ENCODE measurements at places on chromosomes 1 and 21.

DNA sequence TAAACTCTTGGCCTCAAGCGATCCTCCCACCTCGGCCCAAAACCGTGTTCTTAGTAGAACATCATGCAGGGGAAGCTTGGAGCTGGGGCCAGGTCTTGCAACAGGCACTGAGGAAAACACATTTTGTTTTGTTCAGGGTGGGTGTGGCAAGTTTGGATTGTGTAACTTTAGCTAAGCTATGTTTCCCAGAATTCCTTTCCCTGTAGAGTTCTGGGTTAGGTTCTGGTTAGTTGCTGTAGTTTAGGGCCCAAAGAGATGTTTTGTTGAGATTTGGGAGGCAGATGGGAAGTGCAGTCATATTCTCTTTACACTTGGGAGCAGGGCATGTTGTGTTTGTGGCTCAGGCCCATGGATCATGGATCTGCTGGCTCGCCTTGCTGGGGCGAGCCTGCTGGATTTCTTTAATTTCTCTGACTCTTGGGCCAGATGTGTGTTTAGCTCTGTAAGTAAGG lies 24.0 kb downstream of the PLA2G5 start:
- no peak for ATAC-seq

DNA sequence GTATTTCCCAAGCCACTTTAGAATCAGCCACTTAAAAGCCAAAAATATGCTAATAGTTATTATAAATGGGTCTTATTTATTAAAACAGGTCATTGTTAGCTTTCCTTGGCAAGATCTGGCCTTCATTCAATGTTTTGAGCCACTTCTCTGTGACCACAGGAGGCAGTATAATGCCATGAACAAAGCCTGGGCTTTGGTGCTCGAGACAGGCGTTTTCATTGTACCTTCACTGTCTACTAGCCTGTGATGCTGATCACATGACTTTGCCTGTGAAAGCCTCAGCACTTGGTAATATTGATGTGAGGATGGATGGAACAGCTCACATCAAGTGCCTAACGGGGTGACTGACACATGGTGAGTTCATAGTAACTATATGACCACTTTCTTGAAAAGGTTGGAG lies 217.0 kb downstream of the RWDD3 start:
- no peak for ATAC-seq

GRCh38 chr1:201602413-201603265 lies 63.7 kb downstream of the NAV1 start:
- ATAC-seq, result peak; percentile 60

DNA sequence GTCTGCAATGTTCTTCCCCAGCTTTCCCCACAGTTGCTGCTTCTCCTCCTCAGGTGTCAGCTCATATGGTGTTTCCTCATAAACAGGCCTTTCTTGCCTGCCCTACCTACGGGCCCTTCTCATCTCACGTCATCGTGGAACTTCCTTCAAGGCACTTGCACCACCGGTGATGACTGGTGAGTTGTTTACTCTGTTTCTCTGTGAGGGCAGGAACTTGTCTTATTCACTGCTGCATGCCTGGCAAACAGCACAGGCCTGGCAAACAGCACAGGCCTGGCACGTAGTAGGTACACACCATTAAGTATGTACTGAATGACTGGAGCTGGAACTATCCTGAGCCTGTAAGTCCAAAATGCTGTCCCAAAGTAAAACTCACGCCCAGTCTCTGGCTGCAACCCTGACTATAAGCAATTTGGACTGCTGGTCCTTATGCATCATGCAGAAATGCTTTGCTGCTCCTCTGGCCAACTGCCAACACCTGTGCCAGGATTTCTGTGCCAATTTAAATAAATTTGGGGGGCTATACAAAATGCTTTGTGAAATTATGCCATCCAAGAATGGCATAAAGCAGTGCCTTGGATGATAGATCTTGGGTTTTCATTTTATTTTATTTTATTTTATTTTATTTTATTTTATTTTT lies 25.7 kb downstream of the STK40 start:
- ATAC-seq, result peak; percentile 91

GRCh38 chr1:175174309-175175102 lies 18.1 kb downstream of the KIAA0040 start:
- ATAC-seq, result no peak

DNA sequence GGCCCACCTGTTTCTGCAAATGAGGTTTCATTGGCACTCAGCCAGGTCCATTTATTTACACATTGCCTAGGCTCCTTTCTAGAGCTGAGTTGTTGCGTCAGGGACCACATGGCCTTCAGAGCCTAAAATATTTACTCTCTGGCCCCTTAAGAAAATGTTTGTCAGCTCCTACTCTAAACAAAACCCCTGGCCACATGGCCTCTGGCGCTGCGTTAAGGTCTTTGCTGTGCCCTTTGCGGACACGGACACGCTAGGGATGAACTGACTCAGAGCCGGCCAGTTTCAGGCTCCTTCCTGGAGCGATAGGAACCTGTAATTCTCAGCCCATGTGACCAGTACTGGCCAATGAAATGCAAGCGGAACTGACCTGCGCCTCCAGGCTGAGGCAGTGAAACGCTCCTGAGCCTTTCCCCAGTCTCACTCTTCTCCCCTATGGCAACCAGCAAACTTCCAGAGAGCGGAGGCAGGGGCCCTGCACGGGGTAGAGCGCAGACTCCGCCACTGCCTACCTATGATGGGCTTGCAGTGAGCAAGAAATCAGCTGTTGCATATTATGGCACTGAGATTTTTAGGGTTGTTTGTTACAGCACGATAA lies 160.3 kb downstream of the ETS2 start:
- ATAC-seq, result peak; percentile 30

GRCh38 chr1:59903141-59903754 lies 23.3 kb downstream of the CYP2J2 start:
- ATAC-seq, result no peak

DNA sequence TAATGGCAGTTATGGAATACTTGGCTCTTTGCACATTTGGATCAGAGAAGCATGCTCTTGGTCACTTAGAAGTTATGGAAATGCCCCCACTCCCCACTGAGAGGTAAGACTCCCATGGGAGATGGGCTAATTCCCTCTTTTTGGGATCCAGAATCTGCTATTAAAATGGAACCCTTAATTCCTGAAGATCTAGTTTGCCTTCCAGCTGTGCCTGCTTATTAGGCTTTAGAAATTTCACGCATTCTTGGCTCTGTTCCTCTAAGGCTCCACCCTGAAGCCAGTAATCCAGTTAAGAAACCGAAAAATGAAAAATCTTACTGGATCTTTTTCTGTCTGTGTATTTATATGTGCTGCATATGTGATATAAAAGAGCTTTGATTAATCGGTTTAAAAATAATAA lies 76.7 kb downstream of the USH2A start:
- ATAC-seq, result no peak

GRCh38 chr1:228810878-228811711 lies 75.8 kb downstream of the RHOU start:
- ATAC-seq, result no peak

DNA sequence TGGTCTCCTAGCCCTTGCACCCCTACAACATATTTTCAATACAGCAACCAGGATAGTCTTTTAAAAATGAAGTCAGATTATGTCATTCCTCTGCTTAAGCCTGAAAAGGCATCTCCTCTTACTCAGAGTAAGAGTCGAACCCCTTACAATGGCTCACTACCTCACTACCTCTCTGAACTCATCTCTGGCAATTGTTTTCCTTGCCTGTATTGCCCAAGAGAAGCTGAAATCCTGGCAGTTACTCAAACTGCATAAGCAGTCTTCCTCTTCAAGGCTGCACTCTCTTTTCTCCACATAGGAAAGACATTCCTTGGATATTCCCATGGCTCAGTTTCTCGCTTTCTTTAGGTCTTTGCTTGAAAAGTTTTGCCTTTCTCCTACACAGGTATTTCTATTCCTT lies 22.7 kb downstream of the CLDN8 start:
- no peak for ATAC-seq

DNA sequence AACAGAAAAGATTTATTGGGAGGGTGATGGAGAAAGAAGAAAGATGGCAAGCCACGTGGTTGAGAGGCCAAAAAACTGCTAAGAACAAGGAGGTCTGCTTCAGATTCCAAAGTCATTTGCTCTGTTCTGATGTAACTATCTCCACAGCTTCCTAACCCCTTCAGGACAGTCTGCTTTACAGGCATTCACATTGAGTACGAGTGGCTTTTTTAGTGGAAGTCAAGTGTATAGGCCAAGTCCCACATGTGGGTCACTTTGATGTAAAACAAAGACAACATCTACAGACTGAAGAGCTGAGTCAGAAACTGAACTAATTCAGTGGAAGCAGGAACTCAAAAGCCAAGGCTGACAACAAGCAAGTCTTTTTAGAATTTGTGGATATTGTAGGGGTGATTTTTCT lies 128.7 kb upstream of the F3 start:
- ATAC-seq, result no peak

- ATAC-seq, result peak; percentile 19
Observed at GRCh38 chr1:6464514-6464836, 1.5 kb downstream of the TNFRSF25 start.

DNA sequence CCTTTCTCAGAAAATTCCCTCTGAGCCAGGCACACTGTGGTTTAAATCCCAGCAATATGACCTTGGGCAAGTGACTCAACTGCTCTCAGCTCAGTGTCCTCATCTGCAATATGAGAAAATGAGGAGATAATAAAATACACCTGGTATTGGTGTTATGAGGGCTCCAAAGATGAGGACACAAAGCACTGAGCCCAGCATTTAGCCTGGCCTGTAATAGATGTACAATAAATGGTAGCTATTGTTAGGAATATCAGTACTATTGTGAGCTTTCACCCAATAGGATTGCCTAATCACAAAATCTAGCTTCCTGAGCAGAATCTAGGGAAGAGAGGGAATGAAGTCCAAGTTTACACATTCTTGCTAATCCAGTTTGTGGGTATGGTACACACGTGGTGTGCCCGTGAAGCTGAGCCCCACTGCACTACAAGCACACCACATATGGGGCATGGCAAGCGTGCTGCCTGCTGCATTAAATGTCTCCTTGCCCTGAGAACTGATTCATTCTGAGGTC lies 24.3 kb upstream of the SLC30A1 start:
- peak; percentile 83 for ATAC-seq

- ATAC-seq, result peak; percentile 65
Observed at GRCh38 chr1:10776190-10776905, 20.1 kb downstream of the CASZ1 start.

- ATAC-seq, result peak; percentile 78
Observed at GRCh38 chr1:194295685-194296084, 1109.3 kb upstream of the B3GALT2 start.

DNA sequence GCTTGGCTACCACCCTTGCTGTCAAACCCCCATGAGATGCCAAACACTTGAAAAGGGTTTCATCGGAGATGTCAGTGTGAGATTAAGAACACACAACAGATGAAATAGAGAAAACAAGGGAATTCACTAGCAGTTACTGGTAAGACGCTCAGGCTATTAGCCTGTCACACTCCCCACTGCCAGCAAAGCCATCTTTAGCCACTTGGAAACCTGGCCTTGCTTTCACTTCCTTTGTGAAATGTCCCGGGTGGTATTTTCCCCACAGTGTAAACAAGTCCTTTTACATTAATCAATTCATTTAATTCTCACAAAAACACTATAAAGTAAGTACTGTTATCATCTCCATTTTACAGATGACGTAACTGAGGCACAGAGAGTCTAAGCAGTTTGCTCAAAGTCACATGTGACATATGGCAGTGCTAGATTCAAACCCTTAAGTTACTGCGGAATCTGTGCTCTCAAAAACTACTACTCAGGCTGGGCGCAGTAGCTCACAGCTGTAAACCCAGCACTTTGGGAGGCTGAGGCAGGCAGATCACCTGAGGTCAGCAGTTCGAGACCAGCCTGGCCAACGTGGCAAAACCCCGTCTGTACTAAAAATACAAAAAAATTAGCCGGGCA lies 32.7 kb upstream of the KHDRBS1 start:
- ATAC-seq, result no peak

GRCh38 chr1:201721082-201722049 lies 107.6 kb upstream of the IPO9 start:
- no peak for ATAC-seq

DNA sequence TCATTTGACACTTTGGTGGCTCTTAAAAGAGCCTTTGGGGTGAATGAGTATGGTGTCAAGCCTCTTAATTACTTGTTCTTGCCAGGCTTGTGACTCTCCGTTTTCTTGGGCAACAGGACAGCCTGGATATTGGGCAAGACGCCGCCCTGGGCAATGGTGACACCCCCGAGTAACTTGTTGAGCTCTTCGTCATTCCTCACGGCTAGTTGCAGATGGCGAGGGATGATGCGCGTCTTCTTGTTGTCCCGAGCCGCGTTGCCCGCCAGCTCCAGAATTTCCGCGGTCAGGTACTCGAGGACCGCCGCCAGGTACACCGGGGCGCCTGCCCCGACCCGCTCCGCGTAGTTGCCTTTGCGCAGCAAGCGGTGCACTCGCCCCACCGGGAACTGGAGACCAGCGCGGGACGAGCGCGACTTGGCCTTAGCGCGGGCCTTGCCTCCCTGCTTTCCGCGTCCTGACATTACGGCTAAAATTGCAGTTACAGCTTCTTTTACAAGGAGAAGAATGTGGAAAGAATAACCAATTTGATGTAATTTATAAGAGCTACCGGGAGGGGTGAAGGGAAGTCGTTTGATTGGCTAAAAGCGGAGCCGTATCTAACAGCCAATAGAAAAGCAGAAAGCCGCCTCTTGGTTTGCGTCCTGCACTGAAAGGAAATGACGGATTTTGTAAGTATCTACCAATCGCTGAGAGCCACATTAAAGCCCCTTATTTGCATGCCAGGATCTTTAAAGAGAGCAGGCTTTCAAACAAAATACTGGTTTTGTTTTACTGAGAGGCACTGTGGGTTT lies 11.7 kb upstream of the BOLA1 start:
- ATAC-seq, result peak; percentile 61

- peak; percentile 4 for ATAC-seq
Observed at GRCh38 chr21:46182548-46183336, 1.5 kb downstream of the SPATC1L start.

GRCh38 chr21:45906196-45906805 lies 75.3 kb upstream of the COL6A1 start:
- ATAC-seq, result no peak

DNA sequence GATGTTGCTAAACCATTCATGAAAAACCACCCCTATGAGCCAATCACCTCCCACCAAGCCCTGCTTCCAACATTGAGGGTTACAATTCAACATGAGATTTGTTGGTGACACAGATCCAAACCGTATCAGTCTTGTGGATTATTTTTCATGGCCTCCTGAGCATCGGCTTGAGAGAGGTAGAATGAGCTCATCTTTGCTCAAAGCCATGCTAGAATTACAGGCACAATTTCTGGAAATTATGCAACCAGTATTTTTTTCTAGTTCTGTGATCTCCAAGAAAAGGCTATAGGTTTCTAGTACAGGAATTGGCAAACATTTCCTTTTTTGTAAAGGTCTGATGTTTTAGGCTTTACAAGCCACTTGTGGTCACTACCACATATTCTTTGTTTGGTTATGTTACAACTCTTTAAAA lies 219.4 kb downstream of the DUSP10 start:
- ATAC-seq, result no peak

DNA sequence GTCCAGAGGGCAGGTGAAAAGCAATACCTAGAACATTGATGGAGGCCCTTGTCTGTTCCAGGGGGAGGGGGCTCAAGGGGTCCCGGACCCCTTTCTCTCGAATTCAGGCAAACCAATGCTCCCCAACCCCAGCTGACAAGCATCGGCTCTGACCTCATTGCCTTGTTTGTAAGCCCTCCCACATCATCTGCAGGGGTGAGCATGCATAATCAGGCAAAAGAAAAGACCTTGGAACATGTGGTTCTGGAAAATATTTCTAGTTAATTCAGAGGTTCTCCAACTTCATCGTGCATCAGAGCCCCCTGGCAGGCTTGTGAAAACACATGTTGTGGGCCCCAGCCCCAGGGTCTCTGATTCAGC lies 231.3 kb downstream of the TOMM20 start:
- ATAC-seq, result no peak

Data from esophagus mucosa (tissue), 1 donor.